ENCODE measurements at places on chromosomes 3 and 15.

DNA sequence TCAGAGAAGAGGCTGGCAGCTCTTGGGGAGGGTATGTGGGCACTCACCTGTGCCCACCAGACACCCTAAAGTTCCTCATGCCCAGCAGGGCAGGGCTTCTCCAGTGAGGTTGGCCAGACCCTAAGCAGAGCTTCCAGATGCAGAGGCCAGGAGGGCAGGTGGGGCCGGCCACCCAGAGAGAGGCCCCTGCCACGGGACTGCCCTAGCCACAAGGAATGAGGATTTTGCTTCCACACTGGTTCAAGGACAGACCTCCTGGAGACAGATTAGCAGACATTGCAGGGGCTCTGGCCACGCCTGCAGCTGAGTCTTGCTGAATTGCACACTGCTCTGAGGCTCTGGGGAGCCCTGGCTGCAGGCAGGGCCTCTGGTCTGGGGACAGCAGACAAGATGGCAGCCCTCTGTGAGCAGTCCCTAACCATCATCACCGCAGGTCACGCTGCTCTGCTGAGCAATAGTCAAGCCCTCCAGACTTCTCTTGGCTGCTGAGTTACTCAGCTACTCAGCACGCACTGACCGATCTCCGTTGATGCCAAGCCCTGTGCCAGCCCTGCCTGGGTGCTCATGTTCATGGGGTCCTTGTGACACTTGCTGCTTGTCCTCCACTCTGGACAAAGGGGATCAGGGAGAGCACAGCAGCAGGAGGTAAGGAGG, 117.4 kb upstream of the ABHD17C start:
- DNase-seq = no peak

DNA sequence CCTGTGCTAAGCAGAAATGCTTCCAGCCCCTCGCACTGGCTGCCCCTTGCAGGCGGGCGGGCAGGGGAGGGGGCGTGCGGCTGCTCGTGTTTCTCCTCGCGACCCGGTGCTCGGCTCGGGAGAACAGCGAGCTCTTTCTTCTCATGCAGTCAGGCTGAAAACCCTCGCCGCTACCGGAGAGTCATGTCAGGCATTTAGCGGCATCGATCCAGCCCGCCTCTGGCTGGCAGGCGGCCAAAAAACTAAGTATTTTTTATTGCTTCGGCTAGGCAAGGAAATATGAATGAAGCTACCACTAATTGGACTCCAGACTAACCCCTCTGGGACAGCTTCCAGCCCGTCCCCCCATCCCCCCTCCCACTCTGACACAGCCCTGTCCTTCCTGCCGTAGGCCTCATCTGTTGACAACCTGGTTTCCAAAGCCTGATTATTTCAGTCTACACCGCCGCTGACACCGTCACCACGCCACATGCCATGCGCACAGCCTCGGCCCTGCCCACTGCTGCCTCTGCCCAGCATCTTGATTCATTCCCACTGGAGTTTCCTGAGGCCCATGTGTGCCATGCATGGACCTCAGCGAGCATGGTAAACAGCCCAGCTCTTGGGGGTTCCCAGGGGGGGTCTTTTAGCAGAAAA, 35.3 kb downstream of the TLE3 start:
- peak; percentile 94 for DNase-seq

GRCh38 chr3:178676942-178677790, 140.9 kb downstream of the KCNMB2 start:
- DNase-seq = no peak

DNA sequence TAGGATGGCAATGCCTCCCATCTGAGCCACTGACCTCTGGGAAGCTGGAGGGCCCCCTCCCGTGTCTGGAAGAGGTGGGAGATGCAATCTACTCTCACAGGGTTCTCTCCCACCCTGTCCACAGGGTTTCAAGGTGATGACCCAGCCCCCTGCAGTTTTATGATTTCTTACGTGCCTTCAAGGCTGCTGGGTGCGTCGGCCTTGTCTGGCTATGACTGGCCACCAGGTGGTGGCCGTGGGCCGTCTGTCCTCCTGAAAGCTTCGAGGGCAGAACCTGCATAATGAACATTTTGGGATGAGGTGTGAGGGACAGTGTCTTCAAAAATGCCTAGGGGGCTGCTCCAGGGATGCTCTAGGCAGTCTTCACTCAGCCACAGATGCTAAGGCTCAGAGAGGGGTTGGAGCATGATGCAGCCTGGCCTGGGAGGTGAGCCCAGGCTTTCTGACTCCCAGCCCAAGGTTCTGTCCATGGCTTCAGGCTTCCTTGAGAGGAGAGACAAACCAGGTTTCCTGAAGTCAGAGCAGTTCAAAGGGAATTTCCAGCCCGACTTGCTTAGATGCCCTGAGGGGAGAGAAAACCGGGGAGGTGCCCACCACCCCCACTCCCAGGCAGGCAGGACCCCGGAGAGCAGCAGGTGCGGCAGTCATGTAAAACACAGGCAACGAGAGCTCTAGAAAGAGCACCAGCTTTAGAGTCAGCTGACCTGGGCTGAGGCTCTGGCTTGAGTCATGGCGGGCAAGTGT, 18.7 kb downstream of the ISG20 start:
- DNase-seq = no peak
